ENCODE measurements at places on chromosomes 11 and 22.

DNA sequence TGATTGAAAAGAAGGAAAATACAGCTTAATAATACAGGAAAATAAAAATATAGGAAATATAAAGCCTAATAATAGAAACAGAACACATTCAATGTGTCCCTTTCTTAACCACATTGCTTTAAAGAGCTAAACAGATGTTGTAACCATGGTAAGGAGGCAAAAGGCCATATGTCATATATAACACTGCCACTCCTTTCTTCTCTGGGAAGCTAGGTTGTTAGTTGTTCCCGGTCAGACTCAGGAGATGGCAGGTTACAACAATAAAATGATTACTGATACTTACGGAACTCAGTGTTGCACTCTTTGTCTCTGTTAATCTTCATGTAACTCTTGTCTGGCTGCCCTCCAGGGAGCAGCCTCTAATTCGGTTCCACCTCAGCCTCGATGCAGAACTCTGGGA lies 134.7 kb upstream of the PGR start:
- DNase-seq, result no peak

- DNase-seq, result no peak
Measured at GRCh38 chr22:30086496-30086895, 6.2 kb downstream of the HORMAD2 start.

DNA sequence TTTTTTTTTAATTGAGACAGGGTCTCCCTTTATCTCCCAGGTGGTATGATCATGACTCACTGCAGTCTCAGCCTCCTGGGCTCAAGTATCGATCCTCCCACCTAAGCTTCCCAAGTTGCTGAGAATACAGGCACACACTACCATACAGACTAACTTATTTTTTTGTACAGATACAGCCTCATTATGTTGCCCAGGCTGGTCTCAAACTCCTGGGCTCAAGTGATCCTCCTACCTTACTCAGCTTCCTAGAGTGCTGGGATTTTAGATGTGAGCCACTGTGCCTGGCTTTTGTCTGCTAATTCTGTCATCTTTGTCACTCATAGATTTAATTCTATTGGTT lies 43.5 kb downstream of the CBL start:
- DNase-seq, result no peak

- peak; percentile 40 for DNase-seq
Measured at GRCh38 chr22:46071451-46072109, 78.7 kb upstream of the PPARA start.

DNA sequence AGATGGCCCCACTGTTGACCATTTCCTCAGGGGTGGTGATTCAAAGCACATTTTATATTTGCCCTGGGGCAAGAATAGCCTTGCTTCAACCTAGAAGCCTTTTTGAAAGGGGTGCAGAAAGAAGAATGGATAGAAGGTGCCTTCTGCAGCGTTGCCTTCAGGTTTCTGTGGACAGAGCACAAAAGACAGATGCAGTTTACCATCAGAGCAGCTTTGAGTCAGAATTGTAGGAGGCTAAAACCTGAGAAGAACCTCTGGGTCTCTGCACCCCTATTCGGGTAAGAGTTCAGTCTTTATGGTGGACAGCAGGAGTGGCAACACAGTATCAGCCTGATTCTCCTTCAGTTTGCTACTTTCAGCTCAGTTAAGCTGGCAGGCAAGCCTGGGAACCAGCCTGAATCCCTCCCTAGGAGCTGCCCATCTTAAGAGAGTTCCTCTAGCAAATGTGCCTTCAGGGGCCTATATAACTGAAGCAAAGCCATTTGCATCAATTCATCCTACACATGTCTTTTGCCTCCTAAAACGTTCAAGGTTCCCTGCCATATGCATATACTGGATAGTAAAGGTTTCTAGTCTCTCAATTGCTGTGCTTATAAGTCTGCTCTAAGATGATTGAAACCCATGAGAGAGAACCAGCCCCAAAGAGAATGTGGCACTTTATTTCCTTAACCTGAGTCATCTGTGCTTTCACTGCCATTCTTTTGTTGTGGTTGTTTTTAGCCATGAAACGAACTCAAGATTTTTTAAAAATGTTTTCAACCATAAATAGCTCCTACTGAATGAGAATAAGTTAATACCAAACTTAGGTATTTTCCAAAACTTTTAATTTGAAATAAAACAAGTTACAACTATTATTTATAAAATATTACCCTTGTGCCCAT lies 123.0 kb downstream of the TRIM44 start:
- no peak for DNase-seq

- DNase-seq, result no peak
Measured at GRCh38 chr22:27842201-27842600, 40.6 kb upstream of the MN1 start.

GRCh38 chr11:13216019-13216710 lies 61.4 kb upstream of the BMAL1 start:
- DNase-seq, result no peak
